ENCODE measurements at places on chromosomes 16 and 17. TPM values are rescaled to one million over a fixed set of nuclear protein-coding genes. Genes with fewer than 3 reads are reported as not detected.

Gene ZNF469
- total RNA-seq, result 1.4 TPM

Gene PYY
- total RNA-seq, result not detected

Gene HSF4
- 14.3 TPM for total RNA-seq

Gene RAC3
- total RNA-seq, result 122 TPM

Gene C17orf75
- total RNA-seq, result 52.8 TPM

Gene NOXO1
- 1.2 TPM for total RNA-seq

Gene RNF135
- 3.2 TPM for total RNA-seq

Gene CTRB2
- total RNA-seq, result not detected

Gene SLC43A2
- total RNA-seq, result 22.6 TPM

Gene KRTAP4-9
- total RNA-seq, result not detected

Gene ZCCHC14
- 29.8 TPM for total RNA-seq

Gene EFNB3
- 42.4 TPM for total RNA-seq

Gene RNF112
- 17.3 TPM for total RNA-seq

Gene HOXB9
- not detected for total RNA-seq

Gene CHST5
- total RNA-seq, result 0.92 TPM

Gene KRTAP4-6
- total RNA-seq, result not detected

Gene HBQ1
- 7.8 TPM for total RNA-seq

Gene C16orf86
- 2.5 TPM for total RNA-seq

Gene HOXB6
- total RNA-seq, result not detected

Gene TOM1L2
- total RNA-seq, result 47.3 TPM

Gene ZBTB4
- total RNA-seq, result 25.6 TPM

Gene NQO1
- 20.8 TPM for total RNA-seq

Gene GCGR
- not detected for total RNA-seq

Gene EPX
- not detected for total RNA-seq

Gene ZG16
- not detected for total RNA-seq

Gene STX1B
- total RNA-seq, result 49.4 TPM

Gene OTOP2
- not detected for total RNA-seq

Gene SLC16A11
- 0.23 TPM for total RNA-seq

Gene CCL23
- total RNA-seq, result not detected
